ENCODE measurements at places on chromosomes 7 and 10.

- DNase-seq, result peak; percentile 37
Measured at GRCh38 chr7:134140889-134141867, 14.0 kb downstream of the LRGUK start.

GRCh38 chr10:3825862-3826351 is 40.9 kb upstream of the KLF6 start:
- no peak for DNase-seq

GRCh38 chr7:143979359-143979758 is 20.8 kb upstream of the OR6B1 start:
- DNase-seq, result no peak

DNA sequence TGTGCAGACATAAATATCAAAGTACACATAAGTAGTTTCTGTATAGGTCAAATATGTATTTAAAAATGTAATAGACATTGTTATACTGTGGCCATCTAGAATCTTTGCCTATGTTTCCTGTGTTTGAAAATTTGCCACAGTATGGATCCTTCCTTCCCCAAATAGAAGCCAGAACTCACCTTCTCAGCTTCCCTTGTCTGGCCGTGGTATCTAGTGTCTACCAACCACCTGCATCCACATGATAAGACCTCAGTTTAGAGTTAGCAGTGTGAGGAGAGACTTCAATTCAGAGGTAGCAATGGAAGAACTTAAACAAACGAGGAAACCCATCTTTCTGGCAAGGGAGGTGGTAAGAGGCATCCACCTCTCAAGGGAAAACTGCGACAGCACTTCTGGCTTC is 4.9 kb downstream of the TRDMT1 start:
- no peak for DNase-seq

DNA sequence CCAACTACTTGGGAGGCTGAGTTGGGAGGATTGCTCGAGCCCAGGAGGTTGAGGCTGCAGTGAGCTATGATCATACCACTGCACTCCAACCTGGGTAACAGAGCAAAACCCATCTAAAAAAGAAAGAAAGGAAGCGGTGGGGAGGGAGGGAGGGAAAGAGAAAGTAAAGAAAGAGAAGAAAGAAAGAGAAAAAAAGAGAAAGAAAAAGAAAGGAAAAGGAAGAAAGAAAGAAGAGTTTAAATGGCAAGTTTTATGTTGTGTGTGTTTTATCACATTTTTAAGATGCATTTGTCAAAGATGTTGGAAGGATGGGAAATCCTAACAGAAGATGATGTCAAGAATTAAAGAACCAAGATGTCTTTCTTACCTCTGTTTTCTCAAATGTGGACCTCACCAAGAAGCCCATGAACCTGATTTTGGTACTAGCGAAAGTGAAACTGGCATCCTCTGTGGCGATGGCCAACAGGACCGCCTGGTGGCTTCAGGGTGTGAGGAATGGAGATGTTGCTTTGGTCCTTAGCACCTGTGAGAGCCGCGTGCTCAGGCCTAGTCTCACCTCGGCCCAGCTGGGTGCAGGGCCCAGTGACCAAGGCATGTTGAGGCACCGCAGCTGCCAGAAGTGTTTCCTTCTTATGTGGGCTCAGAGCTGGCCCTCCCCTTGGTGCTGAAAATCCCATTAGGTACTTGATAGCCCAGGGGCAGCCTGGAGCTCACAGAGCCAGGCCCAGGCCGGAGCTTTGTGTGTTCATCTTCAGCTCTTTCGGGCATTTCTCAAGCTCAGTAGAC is 9.8 kb downstream of the UCMA start:
- DNase-seq, result no peak
